CD4-positive, alpha-beta T cell treated with Interleukin-4 for 1 hour (primary cell): ENCODE measurements at places on chromosomes 7 and 10.

DNA sequence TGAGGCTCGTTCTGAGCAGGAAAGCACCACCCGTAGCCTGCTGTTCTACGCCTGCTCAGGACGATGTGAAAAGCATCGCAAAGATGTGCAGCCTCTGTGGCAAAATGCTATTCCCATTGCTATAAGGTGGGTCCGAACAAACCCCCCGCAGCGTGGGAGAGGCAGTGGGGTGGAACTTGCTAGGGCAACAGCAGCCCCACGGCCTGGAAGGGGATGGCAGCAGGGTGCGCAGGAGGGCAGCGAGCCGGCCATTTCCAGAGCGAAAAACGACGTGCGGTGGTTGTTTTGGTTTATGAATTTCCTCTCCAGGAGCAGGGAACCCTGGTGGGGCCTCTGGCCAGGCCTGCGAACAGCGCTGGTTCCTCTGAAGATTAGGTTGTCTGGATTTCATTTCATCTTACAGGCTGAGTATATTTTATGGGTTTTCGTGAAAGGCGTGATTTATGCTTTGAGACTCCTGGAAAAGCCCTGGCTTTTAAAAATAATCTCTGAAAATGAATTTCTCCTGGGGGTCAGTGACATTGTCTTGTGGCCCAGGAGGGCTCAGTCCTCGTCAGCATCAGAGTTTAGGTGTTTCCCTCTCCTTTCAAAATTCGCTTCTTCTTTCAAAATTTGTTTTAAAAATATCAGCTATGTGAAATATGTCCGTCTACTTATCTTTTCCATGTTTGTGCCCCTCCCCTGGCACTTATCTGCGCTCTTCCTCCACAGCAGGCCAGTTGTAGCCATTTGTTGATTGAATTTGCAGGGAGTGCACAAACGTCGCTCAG is 42.3 kb upstream of the UBE3C start:
- no peak for DNase-seq

DNA sequence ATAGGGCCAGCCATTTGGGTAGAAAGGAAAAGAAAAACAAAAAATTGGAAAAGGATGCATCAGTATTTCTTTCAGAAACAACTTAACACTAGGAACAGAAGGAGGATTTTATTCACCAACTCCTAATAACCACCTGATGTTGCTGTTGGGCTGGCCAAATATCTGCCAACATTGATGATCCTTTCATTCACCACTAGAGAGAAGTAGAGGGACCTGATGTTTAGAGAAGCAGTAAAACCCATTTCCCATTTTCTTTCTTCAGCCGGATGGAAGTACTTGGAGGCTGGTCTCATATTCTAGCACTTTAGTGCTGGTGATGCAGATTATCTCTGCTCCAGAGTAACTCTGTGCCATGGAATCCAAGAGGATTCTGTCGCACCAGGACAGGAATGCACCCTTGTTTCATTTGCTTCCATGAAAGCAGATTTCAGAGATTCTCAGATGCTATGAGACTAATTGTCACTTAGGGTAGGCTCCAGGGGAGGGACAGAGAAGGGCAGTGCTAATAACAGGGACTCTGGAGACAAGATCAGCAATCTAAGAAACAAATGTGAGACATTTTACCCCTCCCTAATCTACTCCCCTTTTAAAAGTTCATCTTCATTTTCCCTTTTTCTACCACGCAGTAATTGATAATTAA is 3.1 kb downstream of the KLLN start:
- DNase-seq = peak; percentile 76

- no peak for DNase-seq
These were observed 35.4 kb downstream of the CTTNBP2 start for GRCh38 chr7:117837841-117838240.

GRCh38 chr7:98289333-98289875 is 7.9 kb downstream of the BRI3 start:
- no peak for DNase-seq

GRCh38 chr7:80999771-81000170 is 80.9 kb upstream of the SEMA3C start:
- DNase-seq = no peak

- DNase-seq = no peak
These were observed 36.6 kb downstream of the CRHR2 start for GRCh38 chr7:30645661-30646060.

DNA sequence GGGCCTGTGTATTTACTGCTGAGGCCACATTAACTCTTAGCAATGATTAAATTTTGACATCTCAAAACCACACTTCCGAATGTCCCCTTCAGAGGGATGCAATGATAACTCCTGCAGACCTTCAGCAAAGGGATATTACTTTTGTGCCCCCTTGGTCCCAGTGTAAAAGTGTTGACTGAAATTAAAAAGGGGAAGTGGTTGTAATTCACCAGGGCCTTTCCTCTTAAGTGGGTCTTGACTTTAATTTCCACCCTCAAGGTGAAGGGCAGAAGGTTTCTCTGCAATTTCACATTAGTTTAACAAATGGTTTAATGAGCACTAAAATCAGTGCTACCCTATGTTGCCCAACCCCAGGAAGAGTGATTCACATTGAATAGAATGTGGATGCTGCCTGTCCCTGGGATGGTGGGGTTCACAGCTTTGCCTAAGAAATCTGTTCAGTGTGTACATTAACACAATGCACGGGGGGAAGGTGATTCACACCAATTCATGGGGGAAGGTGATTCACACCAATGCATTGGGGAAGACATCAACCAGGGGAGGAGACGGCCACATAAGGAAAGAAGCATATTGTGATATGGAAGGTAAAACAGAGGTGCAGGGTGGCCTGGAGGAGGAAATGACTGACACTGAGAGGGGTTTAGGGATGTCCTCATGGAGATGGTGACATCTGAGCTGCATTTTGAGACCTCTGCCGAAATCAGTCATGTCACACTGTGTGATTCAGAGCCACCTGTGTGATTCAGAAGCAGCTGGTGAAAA is 19.4 kb upstream of the TNS3 start:
- DNase-seq = no peak

GRCh38 chr7:138565071-138565450 is 105.0 kb downstream of the TRIM24 start:
- no peak for DNase-seq

DNA sequence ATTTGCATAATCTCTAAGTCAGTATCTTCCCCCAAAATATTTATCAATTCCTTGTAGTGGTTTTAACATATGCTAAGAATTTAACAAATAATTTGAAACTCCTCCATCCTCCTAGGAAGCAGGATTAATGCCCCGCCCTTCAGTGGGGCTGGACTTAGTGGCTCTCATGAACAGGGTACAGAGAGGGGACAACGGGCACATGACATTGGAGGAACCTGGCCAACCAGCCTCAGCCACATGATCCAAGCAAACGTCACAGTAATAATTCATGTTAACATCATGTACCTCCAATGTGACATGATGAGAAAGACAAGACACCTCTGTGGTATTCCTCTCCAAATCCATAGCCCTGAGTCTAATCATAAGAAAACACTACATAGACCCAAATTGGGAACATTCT is 50.5 kb downstream of the NUDCD3 start:
- no peak for DNase-seq

DNA sequence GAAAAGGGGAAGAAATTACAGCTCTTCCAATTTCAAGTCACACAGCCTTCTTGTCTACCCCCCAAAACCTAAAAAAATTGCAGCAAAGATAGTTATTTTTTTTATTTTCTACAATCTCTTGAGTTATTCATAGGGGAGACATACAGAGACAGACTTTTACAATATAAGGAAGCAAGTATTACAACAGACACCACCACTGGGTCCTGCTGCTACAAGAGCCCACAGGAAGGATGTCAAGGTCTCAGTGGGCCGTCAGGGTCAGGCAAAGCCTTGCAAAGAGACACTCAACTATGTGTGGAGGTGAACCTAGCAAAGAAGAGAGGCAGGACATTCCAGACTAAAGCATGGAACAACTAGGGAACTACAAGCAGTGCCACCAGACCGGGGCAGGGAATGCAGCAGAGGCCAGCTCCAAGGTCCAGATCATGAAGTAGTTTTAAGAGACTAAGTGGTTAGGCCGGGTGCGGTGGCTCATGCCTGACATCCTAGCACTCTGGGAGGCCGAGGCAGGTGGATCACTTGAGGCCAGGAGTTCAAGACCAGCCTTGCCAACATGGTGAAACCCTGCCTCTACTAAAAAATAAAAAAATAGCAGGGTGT is 28.2 kb upstream of the ZCCHC24 start:
- DNase-seq = no peak

DNA sequence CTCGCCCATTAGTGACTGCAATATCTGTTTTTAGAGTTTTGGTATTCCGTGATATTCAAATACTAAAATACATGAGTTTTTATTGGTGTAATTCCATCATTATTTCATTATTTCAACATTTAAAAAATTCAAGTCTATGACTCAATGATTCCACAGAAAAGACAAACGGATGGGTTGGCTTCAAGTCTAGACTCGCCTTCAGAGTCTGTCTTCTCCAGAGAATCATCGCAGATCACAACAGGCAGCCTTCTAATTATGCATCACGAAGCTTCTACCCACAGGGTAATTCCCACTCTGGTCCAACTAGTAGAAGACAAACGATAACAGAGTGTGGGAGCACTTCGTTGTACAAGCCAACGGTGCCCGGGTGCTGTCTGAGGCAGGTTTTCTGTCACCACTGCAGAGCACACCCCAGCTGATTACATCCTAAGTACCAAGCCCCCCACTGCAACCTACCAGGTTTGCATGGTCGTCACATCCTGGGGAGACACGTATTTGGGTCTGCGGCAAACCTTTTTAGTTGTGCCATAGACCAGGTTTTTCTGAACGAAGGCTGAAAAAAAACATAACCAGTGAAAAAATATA is 28.9 kb downstream of the PARP12 start:
- no peak for DNase-seq

- no peak for DNase-seq
These were observed 84.2 kb upstream of the FRMD4A start for GRCh38 chr10:14414901-14415300.

GRCh38 chr7:73901823-73902597 is 41.1 kb downstream of the TMEM270 start:
- DNase-seq = no peak

DNA sequence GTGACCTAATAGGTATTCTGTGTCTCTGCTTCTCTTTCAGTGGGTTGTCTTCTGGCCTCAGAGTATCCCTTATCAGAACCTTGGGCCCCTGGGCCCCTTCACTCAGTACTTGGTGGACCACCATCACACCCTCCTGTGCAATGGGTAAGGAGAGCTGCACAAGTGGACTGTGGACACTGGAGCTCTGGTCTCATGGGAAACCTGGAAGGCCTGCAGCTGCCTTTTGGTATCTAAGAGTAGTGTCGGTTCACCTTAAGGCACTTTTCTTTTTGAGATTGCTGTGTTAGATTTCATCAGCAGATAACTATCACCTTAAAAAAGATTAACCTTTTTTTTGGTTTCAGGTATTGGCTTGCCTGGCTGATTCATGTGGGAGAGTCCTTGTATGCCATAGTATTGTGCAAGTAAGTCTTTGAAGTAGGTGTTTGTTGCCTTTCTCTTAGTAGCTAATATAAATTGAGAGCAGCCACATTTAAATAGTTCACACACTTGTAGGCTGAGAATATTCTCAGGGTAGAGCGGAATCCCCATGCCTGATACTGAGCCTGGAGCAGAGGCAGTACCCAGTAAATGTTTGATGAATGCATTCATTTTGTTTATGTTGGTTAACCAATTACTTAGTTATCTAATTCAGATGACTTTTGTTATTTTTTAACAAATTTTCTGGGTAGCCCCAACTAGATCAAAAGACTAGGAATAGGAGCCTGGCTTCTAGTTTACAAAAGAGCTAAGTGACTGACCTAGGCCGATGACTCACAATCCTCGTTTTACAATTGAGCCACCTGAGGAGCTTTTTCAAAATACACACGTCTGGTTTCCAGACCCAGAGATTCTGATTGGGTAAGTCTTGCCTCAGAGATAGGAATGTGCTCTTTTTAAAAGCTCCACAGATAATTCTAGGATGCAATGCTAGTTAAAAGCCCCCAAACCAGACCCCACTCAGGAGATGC is 3.6 kb downstream of the TMEM254 start:
- DNase-seq = no peak
